ENCODE measurements at places on chromosomes 11 and 22. TPM values are rescaled to one million over a fixed set of nuclear protein-coding genes. Genes with fewer than 3 reads are reported as not detected.

DNA sequence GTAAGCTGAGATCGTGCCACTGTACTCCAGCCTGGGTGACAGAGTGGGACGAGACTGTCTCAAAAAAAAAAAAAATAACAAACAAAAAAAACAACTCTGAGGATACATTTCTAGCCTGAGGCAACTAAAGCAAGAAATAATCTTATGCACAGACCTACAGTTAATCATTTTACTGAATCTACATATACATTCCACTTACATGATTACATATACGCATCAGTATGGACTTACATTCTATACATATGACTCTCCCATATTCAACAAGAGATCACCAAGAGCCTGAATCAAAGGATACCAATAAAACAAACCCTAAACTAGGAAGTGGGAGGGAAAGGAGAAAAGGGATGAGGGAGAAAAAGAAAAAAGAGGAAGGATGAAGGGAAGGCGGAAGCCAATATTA lies 1.1 kb downstream of the ALG8 start:
- H3K27me3 ChIP-seq = no peaks in the 10 kb centered on the region
- H3K4me3 ChIP-seq = peak overlapping the region; percentile 93
- peak overlapping the region; percentile 89 for H3K27ac ChIP-seq
- H3K36me3 ChIP-seq = peaks cover 34% of the 10 kb centered on the region
- DNase-seq = no peak

- no peaks in the 10 kb centered on the region for H3K4me1 ChIP-seq
- H3K36me3 ChIP-seq = peaks cover 6% of the 10 kb centered on the region
- no peak overlapping the region for H3K4me3 ChIP-seq
- no peak overlapping the region for H3K27ac ChIP-seq
Measured at GRCh38 chr11:131693756-131694155, 323.3 kb downstream of the NTM start.

- H3K36me3 ChIP-seq = no peaks in the 10 kb centered on the region
- no peak for DNase-seq
- H3K4me3 ChIP-seq = no peak overlapping the region
- peaks cover 6% of the 10 kb centered on the region for H3K4me1 ChIP-seq
- H3K27me3 ChIP-seq = peaks cover 90% of the 10 kb centered on the region
Measured at GRCh38 chr11:125401746-125402145, 94.3 kb downstream of the FEZ1 start.

DNA sequence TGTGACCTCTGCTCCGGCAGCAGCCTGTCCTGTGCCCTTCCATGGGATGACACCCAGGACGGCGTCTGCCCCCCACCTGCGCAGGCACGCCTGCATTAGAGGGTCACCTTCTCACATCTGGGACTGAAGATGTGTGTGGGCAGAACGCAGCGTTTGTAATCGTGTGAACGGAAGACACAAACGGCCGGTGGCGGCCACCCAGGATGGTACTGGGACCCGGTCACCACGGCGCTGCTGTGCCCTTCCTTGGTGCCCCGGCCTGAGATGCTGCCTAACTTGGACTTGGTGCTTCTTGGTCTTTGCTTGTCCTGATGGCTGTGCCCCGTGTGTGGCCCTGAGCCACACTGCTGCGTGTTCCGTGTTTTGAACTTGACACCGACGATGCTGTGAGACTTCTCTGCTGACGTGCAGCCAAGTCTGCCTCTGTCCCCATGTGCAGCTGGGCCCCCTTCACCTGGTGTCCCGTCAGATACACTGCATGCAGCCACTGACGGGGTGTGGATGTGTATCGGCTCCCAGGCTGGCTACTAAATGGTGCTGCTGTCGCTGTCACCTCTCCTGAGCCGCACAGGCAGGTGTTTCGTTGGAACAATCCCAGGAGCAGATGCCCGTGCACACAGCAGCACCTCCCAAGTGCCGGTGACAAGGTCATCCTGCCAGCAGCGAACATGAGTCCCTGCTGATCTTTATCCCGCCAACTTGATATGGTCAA lies 21.4 kb downstream of the YPEL1 start:
- H3K27me3 ChIP-seq = no peaks in the 10 kb centered on the region
- no peak overlapping the region for H3K27ac ChIP-seq
- H3K36me3 ChIP-seq = no peaks in the 10 kb centered on the region
- peaks cover 26% of the 10 kb centered on the region for H3K4me1 ChIP-seq
- no peak for DNase-seq

GRCh38 chr22:43846966-43847365 lies 15.3 kb downstream of the SULT4A1 start:
- no peaks in the 10 kb centered on the region for H3K36me3 ChIP-seq
- no peaks in the 10 kb centered on the region for H3K4me1 ChIP-seq
- no peak overlapping the region for H3K27ac ChIP-seq
- no peak overlapping the region for H3K4me3 ChIP-seq
- H3K27me3 ChIP-seq = peaks cover 56% of the 10 kb centered on the region
- DNase-seq = no peak

DNA sequence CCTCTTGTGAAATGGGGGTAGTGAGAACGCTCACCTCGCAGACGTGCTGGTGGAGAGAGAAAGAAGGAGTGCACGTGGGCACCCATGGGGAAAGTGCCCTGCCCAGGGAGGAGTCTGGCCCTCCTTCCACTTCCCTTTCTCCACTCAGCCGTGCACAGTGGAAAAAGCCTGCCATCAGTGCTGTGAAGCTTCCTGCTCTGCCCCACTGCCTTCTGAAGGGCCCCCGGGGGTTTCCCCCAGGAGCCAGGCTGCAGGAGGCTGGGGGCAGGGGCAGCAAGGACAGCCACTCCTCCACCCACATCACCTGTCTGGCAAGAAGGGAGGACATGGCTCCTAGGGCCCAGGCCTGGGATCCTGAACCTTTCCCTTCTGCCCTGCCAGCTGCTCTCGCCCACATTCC lies 7.6 kb downstream of the TP53I11 start:
- H3K27ac ChIP-seq = no peak overlapping the region
- H3K36me3 ChIP-seq = no peaks in the 10 kb centered on the region
- H3K4me3 ChIP-seq = no peak overlapping the region
- H3K4me1 ChIP-seq = peaks cover 6% of the 10 kb centered on the region
- DNase-seq = no peak

GRCh38 chr11:11427140-11427539 lies 74.1 kb upstream of the CSNK2A3 start:
- H3K27ac ChIP-seq = peak overlapping the region; percentile 67
- H3K27me3 ChIP-seq = no peaks in the 10 kb centered on the region
- no peak overlapping the region for H3K4me3 ChIP-seq
- peaks cover 6% of the 10 kb centered on the region for H3K36me3 ChIP-seq

GRCh38 chr22:46361826-46362202 lies 26.3 kb downstream of the TRMU start:
- no peak for DNase-seq

GRCh38 chr22:34763496-34763895 lies 302.5 kb upstream of the ISX start:
- no peaks in the 10 kb centered on the region for H3K4me1 ChIP-seq
- no peak overlapping the region for H3K27ac ChIP-seq
- DNase-seq = no peak
- no peak overlapping the region for H3K4me3 ChIP-seq
- H3K27me3 ChIP-seq = no peaks in the 10 kb centered on the region

DNA sequence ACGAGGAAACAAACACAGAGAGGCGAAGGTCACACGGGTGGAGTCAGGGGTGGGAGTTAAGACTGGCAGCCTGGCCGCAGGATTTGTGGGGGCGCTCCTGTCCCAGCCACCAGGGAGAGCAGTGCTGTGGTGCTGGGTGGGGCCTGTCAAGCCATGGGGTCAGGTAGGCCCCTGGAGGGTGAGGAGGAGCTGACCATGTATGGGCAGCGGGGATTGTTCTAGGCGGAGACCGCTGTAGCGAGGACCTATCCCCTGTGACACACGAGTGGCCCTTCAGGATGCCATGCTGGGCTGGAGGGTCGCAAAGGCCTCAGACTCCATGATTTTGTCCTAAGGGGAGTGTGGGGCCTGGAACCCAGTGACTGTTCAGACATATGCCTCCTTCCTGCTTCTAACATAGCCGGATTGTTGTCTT lies 1.6 kb upstream of the RPS19BP1 start:
- H3K36me3 ChIP-seq = peaks cover 31% of the 10 kb centered on the region
- H3K27me3 ChIP-seq = no peaks in the 10 kb centered on the region
- H3K4me3 ChIP-seq = no peak overlapping the region
- no peak for DNase-seq

DNA sequence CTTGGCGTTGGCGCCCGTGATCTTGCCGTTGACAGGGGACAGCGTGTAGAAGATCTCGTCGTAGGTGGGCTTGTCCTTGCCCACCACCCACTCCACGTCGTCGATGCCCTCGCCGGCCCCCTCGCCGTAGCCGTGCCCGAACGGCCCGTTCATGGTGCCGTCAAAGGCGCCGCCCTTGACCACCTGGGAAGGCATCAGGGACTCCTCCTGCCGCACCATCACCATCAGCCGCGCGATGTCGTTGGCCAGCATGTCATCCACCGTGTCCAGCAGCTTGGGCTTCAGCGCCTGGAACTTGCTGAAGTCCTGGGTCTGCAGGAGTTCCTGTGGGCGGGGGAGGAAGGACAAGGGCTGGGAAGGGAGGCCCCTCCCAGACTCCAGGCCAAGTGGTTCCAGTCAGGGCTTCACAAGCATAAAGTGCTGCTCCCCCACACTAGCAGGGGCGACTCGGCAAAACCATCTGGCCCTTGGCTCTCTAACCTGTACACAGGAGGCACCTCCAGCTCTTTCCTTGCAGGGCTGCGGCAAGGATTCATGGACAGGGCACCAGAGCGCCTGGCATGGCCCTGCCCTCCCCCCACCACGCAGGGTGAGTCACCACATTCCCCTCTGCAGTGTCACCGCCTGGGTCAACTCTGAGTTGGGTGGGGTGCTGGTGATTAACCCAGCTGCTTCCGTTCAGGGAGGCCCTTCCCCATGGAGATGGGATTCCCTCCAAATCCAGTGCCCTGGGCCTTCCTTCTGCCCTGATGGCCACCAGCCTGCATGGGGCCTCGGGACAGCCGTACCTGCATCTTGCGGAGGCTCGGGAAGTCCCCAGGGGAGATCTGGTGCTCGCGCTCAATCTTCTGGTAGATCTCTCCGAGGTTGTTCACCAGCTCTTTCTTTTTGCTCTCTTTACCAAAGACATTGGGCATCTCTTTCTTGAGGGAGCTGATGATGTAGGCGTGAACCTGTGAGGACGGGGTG lies 10.4 kb upstream of the CDC42BPG start:
- H3K27ac ChIP-seq = peak overlapping the region; percentile 86
- DNase-seq = peak; percentile 97
- H3K36me3 ChIP-seq = peaks cover 25% of the 10 kb centered on the region
- peak overlapping the region; percentile 54 for H3K4me3 ChIP-seq
- H3K4me1 ChIP-seq = peaks cover 28% of the 10 kb centered on the region
- H3K27me3 ChIP-seq = no peaks in the 10 kb centered on the region

GRCh38 chr22:42887523-42888507 lies 30.7 kb upstream of the ARFGAP3 start:
- H3K27me3 ChIP-seq = no peaks in the 10 kb centered on the region
- peaks cover 16% of the 10 kb centered on the region for H3K4me1 ChIP-seq
- no peak overlapping the region for H3K27ac ChIP-seq
- no peak overlapping the region for H3K4me3 ChIP-seq
- peaks cover 53% of the 10 kb centered on the region for H3K36me3 ChIP-seq

Gene EXPH5
- 17.9 TPM for total RNA-seq

Gene TSG101
- total RNA-seq = 70.8 TPM

Gene MUC2
- total RNA-seq = 0.02 TPM

Gene TMEM151A
- not detected for total RNA-seq

Gene MYRF
- 0.16 TPM for total RNA-seq

Gene BTG4
- not detected for total RNA-seq

Gene DEPDC7
- total RNA-seq = 2.2 TPM

Gene OR52I1
- not detected for total RNA-seq
